CD4-positive, CD25-positive, alpha-beta regulatory T cell (primary cell): ENCODE measurements at places on chromosomes 7 and 10. TPM values are rescaled to one million over a fixed set of nuclear protein-coding genes. Genes with fewer than 3 reads are reported as not detected.

DNA sequence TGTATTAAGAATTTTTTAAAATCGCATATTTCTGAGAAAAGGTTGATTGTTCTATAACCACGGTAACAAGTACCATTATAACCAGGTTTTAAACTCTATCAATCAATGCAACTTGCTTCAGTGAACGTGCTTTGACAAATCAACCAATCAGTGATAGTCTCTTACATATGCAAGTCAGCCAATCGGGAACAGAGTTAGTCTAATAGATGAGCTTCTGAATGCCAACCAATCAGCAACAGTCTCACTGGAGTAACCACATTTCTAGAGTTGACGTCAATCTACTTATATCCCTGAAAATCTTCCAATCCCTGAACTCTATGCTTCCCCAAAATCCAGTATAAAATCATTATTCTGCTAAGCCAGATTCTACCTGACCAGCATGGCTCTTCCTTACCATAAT is 44.7 kb upstream of the TRUB1 start:
- no peak overlapping the region for H3K27ac ChIP-seq
- peaks cover 2% of the 10 kb centered on the region for H3K27me3 ChIP-seq
- no peaks in the 10 kb centered on the region for H3K4me1 ChIP-seq
- no peak for DNase-seq
- H3K4me3 ChIP-seq: no peak overlapping the region
- H3K36me3 ChIP-seq: no peaks in the 10 kb centered on the region

DNA sequence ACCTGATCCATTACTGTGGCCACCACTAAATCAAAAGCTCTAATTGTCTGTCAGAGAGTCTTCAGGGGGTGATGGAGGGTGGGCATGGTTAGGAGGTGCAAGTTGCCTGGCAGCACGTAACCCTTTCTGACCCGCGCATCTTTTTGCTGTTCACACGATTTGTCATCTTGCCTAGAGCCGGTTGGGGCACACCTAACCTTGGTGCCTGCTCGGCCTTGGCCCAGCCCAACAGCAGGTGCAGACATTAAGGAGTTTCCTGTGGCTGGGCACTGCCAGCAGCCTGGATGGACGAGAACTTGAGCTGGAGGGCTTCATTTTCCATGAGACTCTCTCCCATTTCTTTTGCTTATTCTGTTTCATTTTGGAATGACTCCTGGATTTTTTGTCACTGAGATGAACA is 41.0 kb upstream of the PTF1A start:
- no peaks in the 10 kb centered on the region for H3K27me3 ChIP-seq
- no peak overlapping the region for H3K4me3 ChIP-seq
- no peaks in the 10 kb centered on the region for H3K36me3 ChIP-seq
- no peaks in the 10 kb centered on the region for H3K4me1 ChIP-seq
- no peak for DNase-seq

- DNase-seq: no peak
- no peaks in the 10 kb centered on the region for H3K36me3 ChIP-seq
- no peak overlapping the region for H3K4me3 ChIP-seq
- no peaks in the 10 kb centered on the region for H3K27me3 ChIP-seq
- H3K27ac ChIP-seq: no peak overlapping the region
These were observed 97.0 kb upstream of the PDE1C start for GRCh38 chr7:32167256-32167655.

DNA sequence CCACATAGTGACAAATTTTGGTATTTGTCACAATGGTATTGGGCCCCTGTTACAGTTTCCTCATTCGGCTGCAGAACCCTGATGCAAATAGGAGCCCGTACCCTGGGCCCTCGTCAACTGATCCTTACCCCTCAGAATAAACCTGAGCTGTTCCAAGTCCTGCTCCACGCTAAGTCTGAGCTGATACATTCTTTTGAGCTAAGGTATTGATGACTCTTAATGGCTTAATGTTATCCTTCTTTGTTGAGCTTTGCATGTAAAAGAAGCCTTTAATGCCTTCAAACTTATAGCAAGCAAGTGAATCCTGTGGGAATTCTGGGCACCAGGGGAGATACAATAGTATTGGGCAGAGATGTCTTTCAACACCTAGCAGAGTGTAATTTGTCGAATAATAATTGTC is 31.8 kb downstream of the GATA3 start:
- DNase-seq: no peak
- H3K27me3 ChIP-seq: no peaks in the 10 kb centered on the region
- no peak overlapping the region for H3K27ac ChIP-seq
- H3K4me3 ChIP-seq: no peak overlapping the region
- H3K36me3 ChIP-seq: peaks cover 10% of the 10 kb centered on the region
- peaks cover 24% of the 10 kb centered on the region for H3K4me1 ChIP-seq

DNA sequence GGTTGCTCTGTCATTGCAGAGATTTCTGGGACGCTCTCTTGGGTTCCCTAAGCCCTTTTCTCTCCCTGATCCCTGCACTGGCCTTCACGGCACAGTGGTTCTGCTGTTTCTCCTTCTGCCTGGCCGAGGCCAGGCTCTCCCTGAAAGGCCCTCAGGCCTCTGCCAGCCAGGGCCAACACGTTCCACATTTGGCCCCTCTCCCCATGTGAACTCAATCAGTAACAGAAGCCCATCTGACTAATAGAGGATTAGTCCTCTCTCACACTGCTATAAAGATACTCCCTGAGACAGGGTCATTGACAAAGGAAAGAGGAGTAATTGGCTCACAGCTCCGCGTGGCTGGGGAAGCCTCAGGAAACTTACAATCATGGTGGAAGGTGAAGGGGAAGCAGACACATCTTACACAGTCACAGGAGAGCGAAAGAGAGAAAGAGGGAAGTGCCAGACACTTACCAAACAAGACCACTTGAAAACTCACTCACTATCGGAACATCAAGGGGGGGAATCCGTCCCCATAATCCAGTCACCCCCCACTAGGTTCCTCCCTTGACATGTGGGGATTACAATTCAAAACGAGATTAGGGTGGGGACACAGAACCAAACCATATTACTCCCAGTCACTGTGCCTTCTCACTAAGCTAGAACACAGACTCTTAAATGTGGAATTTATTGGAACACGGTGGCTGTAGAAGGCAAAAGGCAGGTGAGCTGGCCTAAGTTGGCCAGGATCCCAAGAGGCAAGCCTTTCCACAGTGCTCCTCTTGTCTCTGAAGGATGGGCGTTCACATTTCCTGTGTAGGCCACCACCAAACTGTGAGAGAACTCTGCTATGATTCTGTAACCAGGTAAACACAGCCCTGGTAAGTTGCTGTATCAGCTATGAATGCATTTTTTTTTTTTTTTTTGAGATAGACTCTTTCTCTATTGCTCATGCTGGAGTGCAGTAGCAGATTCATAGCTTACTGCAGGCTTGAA is 8.8 kb downstream of the FZD8 start:
- H3K27me3 ChIP-seq: peaks cover 18% of the 10 kb centered on the region
- no peak for DNase-seq
- H3K36me3 ChIP-seq: no peaks in the 10 kb centered on the region
- no peak overlapping the region for H3K27ac ChIP-seq
- H3K4me1 ChIP-seq: no peaks in the 10 kb centered on the region
- no peak overlapping the region for H3K4me3 ChIP-seq

DNA sequence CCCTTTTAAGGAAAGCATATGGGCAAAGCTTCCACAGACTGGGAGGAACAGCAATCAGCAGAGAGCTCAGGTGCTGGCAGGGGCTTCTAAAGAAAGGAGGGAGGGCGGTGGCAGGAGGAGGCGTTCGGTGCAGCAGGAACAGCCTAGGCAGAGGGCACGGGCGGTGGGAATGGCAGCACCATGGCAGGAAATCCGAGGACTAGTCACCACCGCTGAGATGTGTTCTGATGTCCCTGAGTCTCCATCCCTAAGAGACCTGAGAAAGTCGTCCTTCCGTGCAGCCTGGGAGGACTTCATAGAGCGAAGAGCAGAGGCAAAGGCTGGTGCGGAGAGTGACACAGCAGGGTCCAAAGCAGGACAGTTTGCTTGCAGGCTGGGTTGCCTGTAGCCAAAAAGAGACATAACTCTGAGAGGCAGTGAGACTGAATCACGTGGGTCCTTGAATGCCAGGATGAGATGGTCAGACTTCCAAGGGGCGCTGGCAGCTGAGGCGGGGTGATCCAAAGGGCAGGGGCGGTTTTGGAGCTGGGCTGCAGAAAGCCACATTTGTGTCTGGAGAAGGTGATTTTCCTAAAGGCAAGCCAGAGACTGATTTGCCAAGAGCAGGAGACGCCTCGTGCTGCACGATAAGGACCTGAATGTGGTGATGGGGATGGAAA is 35.8 kb upstream of the GRID1 start:
- H3K27me3 ChIP-seq: no peaks in the 10 kb centered on the region
- H3K4me1 ChIP-seq: peaks cover 24% of the 10 kb centered on the region

DNA sequence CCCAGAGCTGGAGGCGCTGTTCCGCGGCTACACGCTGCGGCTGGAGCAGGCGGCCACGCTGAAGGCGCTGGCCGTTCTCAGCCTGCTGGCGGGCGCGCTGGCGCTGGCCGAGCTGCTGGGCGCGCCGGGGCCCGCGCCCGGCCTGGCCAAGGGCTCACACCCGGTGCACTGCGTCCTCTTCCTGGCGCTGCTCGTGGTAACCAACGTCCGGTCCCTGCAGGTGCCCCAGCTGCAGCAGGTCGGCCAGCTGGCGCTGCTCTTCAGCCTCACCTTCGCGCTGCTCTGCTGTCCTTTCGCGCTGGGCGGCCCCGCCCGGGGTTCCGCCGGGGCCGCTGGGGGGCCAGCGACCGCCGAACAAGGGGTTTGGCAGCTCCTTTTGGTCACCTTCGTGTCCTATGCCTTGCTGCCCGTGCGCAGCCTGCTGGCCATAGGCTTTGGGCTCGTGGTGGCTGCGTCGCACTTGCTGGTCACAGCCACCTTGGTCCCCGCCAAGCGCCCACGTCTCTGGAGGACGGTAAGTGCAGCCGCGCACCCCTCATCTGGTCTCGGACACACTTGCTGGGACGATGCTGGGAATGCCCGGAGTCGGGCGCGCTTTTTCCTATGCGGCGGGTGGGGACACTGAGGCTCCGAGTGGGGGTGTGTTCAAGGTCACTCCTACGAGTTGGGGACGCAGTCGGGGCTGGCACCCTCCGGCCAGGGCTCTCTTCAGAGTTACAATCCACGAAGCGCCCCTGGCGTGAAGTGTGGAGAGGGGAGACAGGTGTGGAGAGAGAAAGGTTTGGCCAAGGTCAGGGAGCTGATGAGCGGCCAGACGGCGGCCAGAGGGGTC is 717 bp downstream of the ADCY1 start:
- H3K4me1 ChIP-seq: no peaks in the 10 kb centered on the region
- no peak for DNase-seq
- H3K27ac ChIP-seq: no peak overlapping the region
- no peak overlapping the region for H3K4me3 ChIP-seq

DNA sequence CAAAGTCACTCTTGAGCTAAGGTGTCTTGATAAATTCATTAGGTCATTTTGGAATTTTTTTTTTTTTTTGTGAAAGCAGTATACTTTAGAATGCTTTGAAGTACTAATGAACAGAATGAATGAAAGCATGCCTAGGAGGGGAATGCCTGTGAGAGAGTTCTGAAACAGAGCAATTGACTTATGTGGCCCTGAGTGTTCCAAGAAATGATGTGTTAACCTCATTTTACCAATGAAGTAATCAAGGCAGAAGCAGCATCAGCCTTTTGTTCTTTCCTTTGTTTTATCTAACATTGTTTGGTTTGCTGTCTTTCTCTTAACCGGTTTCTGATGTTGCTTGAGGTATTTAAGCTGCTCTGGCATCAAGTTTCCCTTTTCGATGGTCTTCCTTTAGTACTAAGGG is 154.6 kb upstream of the HGF start:
- H3K36me3 ChIP-seq: no peaks in the 10 kb centered on the region
- no peaks in the 10 kb centered on the region for H3K4me1 ChIP-seq
- H3K4me3 ChIP-seq: no peak overlapping the region
- no peaks in the 10 kb centered on the region for H3K27me3 ChIP-seq
- no peak overlapping the region for H3K27ac ChIP-seq
- no peak for DNase-seq

- no peak overlapping the region for H3K4me3 ChIP-seq
- H3K27ac ChIP-seq: no peak overlapping the region
- H3K36me3 ChIP-seq: no peaks in the 10 kb centered on the region
- DNase-seq: peak; percentile 12
- peaks cover 3% of the 10 kb centered on the region for H3K4me1 ChIP-seq
These were observed 9.5 kb downstream of the GLI3 start for GRCh38 chr7:42227541-42227935.

DNA sequence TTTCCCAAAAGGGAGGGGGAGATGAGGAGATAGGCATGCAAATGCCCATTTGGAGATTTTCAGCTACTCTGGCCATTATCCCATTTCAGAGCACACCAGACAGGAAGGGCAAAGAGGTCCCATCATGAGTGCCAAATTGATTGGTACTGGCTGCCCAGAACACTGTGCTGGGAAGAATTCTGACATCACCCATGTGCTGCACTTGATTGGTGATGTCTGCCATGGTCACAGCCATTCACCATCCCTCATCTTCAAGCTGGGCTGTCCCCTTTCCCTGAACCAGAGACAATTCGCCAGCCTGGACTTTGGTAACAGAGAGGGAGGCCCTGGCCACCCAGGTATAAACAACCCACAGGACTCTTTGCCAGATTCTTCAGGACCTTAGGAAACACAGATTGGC is 23.2 kb upstream of the RADIL start:
- no peaks in the 10 kb centered on the region for H3K4me1 ChIP-seq
- H3K27ac ChIP-seq: no peak overlapping the region
- H3K27me3 ChIP-seq: no peaks in the 10 kb centered on the region
- no peaks in the 10 kb centered on the region for H3K36me3 ChIP-seq
- H3K4me3 ChIP-seq: no peak overlapping the region

GRCh38 chr10:19385846-19386450 is 337.3 kb downstream of the MALRD1 start:
- H3K27ac ChIP-seq: no peak overlapping the region
- no peak for DNase-seq
- no peaks in the 10 kb centered on the region for H3K27me3 ChIP-seq
- H3K4me1 ChIP-seq: no peaks in the 10 kb centered on the region
- no peak overlapping the region for H3K4me3 ChIP-seq

The ITPRID1 gene
- not detected for total RNA-seq

The LRRC61 gene
- 10.7 TPM for total RNA-seq

The ELFN1 gene
- not detected for total RNA-seq

The CDK6 gene
- total RNA-seq: 32.6 TPM

The C10orf67 gene
- total RNA-seq: 0.49 TPM

The PAX4 gene
- not detected for total RNA-seq

The CBLL1 gene
- 66.9 TPM for total RNA-seq

The ARF5 gene
- total RNA-seq: 101 TPM

The MGAM2 gene
- not detected for total RNA-seq

The EIF4EBP2 gene
- total RNA-seq: 53.1 TPM

The PON3 gene
- not detected for total RNA-seq

The COX15 gene
- total RNA-seq: 18.0 TPM
